ENCODE measurements at places on chromosomes 2 and 18.

DNA sequence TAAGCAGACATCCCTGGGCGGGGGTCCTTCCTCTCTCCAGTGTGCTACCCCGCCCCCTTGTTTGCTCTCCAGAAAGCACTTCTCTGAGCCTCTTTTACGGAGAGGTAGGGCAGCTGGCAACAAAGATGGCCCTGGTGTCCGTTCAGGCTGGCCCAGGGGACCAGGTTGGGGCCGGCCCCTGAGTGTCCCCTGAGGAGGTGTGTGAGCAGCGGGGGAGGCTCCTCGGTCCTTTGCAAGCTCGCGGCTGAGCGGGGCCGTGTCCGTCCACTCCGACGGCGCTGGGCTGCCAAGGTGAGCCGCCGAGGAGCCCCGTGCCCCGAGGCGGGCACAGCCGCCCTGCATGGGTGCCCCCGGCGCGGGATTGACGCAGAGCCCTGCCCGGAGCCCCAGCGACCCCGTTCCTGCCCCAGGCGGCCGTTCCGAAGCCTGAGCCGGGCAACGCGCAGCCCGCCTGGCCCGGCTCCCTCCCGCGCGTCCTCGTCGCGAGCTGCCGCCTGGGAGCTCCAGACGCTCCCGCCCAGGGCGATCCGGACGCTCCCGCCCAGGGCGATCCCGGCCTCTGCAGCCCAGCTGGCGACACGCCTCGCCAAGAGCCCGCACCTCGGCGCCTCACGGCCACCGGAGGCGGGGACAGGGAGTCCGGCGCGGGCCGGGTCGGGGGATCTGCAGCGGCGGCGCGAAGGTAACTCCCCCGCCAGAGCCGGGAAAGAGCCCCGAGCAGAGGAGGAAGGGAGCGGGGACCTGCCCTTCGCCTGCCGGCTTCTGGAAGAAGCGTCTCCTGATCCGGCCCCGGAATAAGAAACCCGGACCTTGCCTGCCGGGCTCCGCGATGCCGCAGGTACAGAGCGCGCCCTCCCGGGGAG lies at the start of gene PROKR1:
PROKR1 (plus strand) TSS at position 569 of the 863 bp plus-strand sequence. CDS start 2,243 bp downstream, outside the sequence.
- DNase-seq = no peak

- no peak for DNase-seq
Measured at GRCh38 chr2:167607211-167607610, 640.2 kb downstream of the STK39 start.

- no peak for DNase-seq
Measured at GRCh38 chr2:228245601-228246000, 64.1 kb upstream of the SPHKAP start.

DNA sequence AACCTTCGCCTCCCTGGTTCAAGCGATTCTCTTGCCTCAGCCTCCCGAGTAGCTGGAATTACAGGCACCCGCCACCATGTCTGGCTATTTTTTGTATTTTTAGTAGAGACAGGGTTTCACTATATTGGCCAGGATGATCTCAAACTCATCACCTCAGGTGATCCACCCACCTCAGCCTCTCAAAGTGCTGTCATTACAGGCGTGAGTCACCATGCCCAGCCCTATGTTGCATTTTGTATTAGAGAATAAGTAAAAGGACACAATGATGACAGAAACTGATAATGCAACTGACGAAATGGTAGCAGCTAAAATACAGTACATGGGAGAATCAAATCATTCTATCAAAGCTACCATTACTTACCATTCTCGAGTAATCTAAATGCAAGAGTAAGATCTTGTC lies 276.7 kb downstream of the DSEL start:
- DNase-seq = no peak

DNA sequence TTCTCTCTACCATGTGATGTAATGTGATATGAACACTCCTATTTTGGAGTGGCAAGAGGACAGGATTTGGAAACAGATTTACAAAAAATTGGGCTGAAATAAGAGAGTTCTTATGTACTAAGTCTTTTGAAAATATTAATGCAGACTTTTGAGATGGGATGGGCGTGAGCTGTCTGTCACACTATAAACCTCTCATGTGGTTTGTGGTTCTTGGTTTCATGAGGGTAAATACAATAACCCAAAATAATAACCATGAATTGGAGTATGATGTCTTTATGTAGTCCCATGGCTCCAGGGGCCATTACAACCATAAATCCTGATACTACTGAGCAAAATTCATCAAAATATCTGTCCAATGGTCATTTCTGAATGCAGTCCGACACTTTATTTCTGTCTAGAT lies 668.0 kb downstream of the MBD2 start:
- DNase-seq = no peak

DNA sequence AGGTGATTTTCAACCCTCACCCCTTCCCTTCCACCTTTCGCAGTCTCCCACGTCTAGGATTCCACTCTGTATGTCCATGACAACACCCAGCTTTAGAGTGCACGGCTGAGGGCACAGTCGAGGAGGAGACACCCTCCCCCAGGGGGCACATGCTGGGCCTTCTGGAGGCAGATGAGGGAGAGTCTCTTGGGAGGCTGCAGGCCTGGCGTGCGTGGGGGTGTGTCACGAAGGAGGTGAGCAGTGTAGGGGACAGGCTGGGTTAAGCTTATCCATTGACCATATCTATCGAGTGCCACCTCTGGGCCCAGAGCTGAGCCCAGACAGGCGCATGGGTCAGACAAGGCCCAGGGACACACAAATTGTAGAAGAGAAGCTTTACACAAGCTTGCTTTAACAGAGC lies 18.8 kb downstream of the PROC start:
- DNase-seq = no peak

DNA sequence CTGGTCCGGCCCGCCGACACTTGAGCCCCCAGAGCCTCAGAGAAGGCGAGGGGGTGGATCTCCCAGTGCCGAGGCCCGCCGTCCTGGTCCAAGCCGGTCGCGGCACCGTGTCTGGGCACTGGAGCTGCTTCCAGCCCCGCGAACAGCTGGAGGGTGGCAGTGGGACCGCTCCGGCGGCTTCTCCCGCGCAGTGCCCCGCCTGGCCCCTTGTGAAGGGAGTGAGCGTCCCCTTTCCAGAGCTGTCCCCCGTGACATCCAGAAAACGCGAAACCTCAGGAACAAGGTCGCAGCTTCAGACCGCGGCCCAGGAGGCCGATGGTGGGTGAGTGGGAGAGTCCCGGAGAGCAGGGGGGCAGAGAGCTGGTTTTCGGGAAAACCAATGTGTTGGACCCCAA lies 579 bp upstream of the EMX1 start:
- no peak for DNase-seq

GRCh38 chr2:64787698-64788097 lies 134.0 kb upstream of the SERTAD2 start:
- no peak for DNase-seq

GRCh38 chr18:68992719-68993482 lies 195.0 kb downstream of the CCDC102B start:
- DNase-seq = no peak

DNA sequence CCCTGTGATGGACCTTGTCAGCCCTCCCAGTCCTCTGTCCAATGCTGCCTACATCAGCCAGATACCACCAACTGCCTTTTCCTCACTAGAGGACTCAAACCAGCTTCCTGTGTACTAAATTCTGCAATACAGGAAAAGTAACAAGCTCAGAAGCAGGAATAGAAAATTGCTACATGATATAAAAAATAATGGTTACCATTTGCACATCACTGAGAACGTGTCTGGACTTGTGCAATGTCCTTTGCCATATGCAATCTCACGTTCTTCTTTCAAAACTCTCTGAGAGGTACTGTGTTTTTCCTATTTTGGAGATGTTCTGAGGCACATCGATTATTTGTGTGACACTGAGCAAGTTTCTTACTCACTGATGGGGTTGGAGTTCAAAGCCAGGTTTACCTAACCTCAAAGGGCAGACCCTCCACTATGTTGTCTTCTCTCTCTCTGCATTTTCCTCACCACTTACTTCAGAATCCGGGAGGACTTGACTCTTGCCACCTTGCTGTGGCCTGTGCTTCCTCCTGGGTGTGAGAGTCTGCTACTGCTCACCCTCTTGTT lies 12.1 kb downstream of the UPP2 start:
- DNase-seq = no peak

DNA sequence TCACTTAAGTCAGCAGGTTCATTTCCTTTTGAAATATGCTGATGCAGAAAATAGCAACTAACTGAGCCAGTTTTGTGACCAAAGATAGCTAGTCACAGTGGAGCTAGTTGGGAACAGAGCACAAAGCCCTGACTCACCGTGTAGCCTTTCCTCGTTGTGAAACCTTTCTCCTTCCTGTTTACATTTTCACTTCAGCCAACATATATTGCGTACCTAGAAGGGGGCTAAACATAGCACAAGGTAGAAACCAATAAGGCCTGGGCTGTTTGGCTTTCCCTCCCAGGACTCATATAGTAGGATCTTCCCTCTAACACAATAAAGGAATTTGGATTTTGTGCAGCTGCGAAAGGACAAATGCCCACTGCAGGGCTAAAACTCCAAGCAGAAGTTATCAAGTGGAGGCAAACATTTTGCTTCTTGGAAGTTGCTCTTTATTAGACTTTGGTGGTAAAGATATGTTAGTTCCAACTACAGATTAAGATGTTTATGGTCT lies 24.5 kb upstream of the LPIN2 start:
- DNase-seq = no peak

GRCh38 chr2:1227274-1227900 lies 185.9 kb upstream of the TPO start:
- DNase-seq = no peak

Data from activated naive CD8-positive, alpha-beta T cell treated with anti-CD3 and anti-CD28 coated beads, Interleukin-2, amount 50 U/mL, for 16 hours (primary cell).